Psoas muscle (tissue), 8 donors: ENCODE measurements at places on chromosomes 3 and 15. TPM values are rescaled to one million over a fixed set of nuclear protein-coding genes. Genes with fewer than 3 reads are reported as not detected.

DNA sequence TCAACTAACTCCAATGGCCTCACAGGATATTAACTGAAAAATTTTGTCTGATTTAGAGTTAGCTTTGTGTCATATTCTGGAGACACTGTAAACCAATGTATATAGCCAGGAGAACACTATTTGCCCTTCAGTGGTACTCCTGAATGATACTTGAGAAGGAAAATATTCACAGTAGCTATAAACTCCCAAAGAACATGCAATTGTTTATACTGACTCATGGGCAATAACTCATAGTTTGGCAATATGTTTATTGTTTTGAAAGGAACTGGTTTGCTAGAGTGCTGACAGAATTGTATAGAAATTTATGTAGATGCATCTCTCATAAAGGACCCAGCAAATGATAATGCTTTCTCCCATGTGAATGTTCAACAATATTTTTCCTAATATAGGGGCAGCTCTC is 537.6 kb downstream of the PLOD2 start:
- DNase-seq, result no peak

DNA sequence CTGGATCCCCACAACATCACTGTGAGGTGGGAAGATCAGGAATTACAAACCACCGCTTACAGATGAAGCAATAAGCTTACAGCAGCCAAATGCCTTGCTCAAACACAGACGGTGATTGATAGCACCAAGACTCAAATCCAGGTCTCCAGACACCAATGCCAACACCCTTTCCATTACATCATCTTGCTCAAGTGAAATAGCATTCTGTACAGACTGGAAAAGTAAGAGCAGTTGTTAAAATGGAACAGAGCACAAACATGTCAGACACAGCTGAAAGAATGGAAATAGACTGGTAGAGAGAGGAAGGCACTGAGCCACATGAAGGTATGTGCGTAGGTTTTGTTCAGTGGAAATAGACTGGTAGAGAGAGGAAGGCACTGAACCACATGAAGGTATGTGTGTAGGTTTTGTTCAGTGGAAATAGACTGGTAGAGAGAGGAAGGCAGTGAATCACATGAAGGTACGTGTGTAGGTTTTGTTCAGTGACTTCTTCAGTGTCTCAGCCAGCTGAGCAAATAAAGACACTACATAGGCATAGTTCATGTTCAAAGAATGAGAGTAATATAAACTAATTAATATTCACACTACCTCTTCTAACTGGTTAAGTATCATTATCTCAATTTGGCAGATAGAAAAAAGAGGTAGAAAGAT is 15.6 kb downstream of the CLDN1 start:
- DNase-seq, result peak; percentile 12

DNA sequence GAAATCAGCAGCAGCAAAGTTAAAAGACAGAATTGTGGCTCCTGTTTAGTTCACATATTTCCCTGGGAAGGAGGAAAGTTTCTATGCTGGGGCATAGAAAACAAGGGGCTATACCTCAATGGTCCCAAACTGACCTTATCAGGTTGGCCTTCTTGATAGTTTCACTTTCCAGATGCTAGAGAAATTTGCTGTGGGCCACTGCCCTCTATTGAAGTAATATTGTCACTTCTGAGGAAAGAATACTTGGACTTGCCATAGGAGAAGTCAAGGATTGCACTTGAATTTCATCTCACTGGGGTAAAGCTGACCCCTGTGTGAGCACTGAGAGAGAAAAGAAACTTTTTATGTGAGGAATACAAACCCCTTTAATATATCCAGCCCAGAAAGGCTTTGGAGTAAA is 49.3 kb upstream of the XCR1 start:
- no peak for DNase-seq

- DNase-seq, result no peak
Observed at GRCh38 chr15:36756707-36757106, 177.3 kb downstream of the CDIN1 start.

GRCh38 chr3:152554980-152555379 is 280.0 kb upstream of the P2RY1 start:
- no peak for DNase-seq

- DNase-seq, result no peak
Observed at GRCh38 chr3:111874177-111874820, 15.2 kb downstream of the PHLDB2 start.

The ADCY5 gene
- total RNA-seq, result 1.8 TPM

DNA sequence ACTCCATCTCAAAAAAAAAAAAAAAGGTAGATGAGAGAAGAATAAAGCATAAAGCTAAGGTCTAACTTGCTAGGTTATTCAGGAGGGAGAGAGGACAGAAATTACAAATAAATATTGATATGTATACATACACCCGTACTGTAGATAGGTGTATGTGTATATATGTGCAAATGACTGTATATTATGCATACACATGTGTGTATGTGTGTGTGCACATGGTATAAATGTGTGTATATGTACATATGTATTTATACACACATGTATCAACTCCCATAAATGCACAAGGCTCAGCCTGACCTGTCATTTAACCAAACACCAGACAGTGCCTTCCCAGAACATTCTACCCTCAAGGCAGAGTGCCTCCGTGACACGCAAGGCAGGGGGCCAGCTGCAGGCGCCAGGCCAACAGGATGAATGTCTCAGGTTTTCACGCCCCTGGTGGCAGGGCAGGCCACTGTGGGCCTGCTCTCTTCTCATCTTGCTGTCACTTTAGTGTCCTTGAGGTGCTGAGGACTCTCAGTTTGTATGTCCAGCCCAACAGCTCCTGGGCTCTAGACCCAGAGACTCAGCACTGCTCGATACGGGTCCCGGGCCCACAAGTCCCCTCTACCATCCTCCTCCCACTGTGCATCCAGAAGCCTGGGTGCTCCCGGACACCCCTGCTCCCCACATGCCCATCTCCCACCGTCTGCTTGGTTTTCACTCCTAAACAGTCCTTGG is 40.4 kb downstream of the TM2D3 start:
- DNase-seq, result peak; percentile 89

GRCh38 chr15:40398413-40398873 is 7.2 kb upstream of the IVD start:
- no peak for DNase-seq

GRCh38 chr3:108177536-108177935 is 44.7 kb downstream of the IFT57 start:
- DNase-seq, result no peak

The FBXO40 gene
- 57.2 TPM for total RNA-seq

GRCh38 chr15:60374209-60374608 is 23.6 kb downstream of the ANXA2 start:
- no peak for DNase-seq

The TTLL13 gene
- not detected for total RNA-seq

DNA sequence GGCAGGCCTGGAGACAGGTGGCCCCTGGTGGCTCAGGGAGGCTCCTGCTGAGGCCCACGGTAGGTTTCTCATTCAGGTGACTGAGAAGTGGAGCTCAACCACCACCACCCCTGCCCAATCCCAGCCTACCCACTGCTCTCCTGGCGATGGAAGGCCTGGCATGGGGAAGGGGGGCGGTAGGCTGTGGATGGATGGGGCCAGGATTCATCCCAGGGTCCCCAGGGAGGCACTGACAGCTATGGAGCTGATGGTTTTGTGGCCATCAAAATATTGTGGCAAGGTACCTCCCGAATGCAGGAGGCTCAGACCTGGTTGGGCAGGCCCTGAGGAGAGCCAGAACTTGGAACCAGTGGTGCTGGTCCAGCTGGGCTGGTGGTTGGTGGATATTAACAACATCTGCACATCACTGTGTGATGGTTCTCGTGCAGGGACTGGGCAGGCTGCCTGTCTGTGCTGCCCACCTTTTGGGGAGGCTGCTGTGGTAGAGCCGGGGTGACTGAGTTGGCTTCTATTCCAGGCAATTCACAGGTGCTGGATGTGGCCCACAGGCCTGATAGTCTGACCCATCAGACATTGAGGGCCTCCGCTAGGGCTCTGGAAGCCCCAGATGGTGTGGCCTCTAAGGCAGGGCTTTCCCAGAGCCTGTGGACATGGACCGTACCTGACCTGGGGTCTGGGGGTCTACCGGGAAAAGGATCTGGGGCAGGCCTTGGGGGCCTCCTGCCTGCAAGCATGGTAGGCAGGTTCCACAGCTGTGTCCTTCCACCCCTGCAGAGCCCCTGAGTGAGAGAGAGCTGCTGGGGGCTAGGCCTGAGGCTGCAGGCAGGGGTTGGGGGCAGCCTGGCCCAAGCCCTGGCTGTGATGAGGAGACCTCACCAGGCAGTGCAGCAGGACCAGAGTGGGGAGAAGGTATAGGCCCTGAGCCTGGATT is 3.4 kb downstream of the ZBTB47 start:
- DNase-seq, result peak; percentile 47

The PRKCD gene
- total RNA-seq, result 3.2 TPM

GRCh38 chr15:98322581-98322980 is 325.8 kb upstream of the IGF1R start:
- no peak for DNase-seq

The FEZF2 gene
- not detected for total RNA-seq

The ACVR2B gene
- total RNA-seq, result 8.6 TPM

The PRRT3 gene
- 1.8 TPM for total RNA-seq

DNA sequence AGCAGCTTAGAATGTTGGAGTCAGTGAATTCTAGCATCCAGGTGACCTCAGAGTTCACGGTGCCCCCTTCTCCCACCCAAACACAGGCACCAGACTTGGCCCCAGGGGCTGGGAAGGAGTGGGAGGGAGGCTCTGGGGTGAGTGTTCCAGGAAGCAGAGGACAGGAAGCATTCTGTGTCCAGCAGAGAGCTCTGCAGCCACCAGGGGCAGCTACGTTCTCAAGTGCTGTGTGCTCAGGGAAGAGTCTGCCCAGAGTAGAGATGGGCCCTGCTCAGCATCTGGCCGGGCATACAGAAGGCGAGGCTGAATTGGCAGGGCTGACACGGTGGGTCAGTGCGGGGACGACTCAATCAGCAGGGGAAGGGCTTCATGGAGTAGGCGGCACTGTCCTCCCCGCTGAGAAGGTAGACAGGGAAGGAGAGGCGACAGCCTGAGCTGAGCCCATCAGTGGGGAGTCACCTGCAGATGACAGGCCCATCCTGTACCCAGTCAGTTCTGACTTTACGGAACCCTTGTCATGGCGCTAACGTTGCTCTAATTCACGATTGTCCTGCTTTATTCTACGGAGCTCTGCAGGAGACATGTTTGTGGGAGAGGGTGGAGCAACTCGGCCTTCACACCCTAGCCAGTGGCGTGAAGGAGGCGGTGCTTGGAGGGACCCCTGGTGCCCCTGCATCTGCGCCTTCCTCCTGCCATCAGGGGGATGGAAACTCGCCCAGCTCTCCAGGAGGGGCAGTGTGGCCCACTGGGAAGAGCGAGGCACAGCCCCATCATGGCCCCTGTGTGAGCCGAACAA is 82.2 kb downstream of the C3orf70 start:
- DNase-seq, result no peak

The RYR3 gene
- total RNA-seq, result 158 TPM

DNA sequence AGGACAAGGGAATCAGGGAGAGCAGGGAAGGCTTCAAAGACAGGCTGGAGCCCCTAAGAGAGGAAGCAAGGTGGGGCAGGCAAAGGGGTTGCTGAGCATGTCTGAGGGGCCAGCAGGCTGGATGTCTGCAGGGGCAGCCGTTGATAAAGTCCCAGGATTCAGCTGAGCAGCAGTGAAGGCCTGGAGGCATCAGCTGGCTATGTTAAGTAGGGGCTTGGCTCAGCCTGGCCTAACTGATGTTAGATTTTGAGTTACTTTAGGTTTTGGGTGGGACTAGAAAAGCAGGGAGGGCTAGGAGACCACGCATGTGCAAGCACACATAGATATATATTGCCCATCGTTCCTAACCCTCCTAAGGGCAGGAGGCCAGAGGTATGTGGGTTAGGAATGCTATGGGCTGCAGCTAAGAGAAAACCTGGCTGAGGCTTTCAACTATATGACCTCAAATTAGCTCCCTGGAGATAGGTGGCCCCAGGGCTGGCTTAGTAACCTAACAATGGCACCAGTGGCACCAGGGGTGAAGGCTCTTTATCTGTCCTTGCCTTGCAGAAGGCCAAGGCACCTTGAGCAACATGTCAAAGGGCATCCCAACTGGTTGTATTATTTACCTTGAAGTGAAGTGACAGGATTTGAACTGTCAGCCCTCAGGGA is 331.5 kb upstream of the CTDSPL start:
- no peak for DNase-seq

DNA sequence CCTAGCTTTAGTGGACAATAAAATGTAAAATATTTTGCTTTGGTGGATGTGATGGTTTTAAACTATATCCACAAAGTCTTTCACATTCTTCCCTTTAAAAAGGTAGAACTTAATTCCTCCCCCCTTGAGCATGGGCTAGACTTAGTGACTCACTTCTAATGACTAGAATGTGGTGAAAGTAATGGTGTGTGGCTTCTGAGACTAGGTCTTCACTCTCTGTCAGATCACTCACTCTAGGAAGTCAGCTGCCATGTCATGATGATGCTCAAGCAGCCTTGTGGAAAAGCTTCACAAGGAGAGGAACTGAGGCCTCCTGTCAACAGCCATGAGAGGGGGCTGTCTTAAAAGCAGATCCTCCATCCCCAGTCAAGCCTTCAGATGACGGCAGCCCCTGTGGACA is 4.2 kb downstream of the LRRC2 start:
- no peak for DNase-seq

DNA sequence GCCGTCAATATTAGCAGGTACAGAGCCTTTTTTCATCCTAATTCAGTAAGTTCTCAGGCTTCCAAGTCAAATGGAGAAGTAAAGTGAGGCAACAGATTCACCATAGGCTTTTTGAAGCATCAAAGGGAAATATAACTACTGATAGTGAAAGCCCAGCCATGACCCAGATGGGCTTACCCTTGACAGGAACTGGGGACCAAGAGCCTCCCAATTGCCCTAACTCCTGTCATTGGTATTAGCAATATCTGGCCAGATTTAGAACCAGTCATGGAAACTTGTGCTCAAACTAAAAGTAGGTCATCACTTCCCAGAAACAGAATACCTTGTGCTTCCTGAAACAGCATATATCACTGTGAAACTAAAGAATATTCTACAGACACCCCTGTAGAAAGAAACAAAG is 33.0 kb downstream of the NME9 start:
- no peak for DNase-seq

GRCh38 chr15:90586948-90587347 is 57.2 kb downstream of the CRTC3 start:
- no peak for DNase-seq

DNA sequence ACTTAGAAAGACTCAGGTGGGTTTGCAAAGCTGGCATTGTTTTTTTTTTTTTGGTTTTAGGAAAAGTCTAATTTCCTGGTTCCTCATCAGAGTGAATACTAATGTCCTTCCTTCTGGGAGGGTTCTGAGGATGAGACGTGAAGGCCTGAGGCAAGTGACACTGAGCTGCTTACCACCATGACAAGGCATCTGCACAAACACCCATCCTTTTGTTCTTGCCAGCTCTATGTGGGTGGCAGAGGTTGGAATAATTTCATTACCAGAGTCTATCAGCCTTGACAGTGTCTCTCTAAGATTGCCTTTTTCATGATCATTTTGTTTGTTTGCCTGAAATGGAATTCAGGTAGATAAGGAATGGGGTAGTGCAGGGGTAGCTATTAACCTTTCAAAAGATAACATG is 17.1 kb downstream of the RTP4 start:
- DNase-seq, result no peak

GRCh38 chr3:169062501-169062900 is 601.0 kb downstream of the MECOM start:
- no peak for DNase-seq

The CCR8 gene
- not detected for total RNA-seq

GRCh38 chr3:34012102-34012461 is 213.7 kb downstream of the PDCD6IP start:
- DNase-seq, result no peak
